ENCODE measurements at places on chromosomes 2 and 18.

- no peak for DNase-seq
Observed at GRCh38 chr2:39107724-39108273, 13.1 kb downstream of the SOS1 start.

GRCh38 chr18:1513519-1513918 lies 608.8 kb downstream of the ADCYAP1 start:
- no peak for DNase-seq

- no peak for DNase-seq
Observed at GRCh38 chr2:46964835-46965560, 49.4 kb upstream of the MCFD2 start.

DNA sequence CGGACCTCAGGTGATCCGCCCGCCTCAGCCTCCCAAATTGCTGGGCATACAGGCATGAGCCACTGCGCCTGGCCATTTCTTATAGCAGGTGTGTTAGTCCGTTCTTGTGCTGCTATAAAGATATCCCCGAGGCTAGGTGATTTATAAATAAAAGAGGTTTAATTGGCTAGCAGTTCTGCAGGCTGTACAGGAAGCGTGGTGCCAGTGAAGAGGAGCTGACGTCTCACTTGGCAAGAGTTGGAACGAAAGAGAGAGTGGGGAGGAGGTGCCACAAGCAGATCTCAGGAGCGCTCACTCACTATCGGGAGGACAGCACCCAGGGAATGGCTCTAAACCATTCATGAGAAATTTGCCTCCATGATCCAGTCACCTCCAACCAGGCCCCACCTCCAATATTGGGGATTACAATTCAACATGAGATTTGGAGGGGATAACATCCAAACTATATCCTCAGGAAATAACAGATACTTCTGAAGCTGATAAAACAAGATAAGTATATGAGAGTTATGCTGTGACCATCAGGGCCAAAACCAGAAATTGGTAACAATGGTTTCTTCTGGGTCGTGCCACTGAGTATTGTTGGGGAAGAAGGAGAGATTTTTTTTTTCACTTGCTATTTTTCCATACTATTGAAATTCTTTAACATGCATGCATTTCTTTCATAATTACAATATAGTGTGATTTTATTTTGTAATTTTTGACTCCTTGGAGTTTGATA lies 7.4 kb upstream of the RMC1 start:
- DNase-seq: no peak

- no peak for DNase-seq
Observed at GRCh38 chr2:189213250-189213649, 33.7 kb upstream of the COL5A2 start.

- DNase-seq: no peak
Observed at GRCh38 chr2:234178330-234179030, 128.0 kb downstream of the SPP2 start.

DNA sequence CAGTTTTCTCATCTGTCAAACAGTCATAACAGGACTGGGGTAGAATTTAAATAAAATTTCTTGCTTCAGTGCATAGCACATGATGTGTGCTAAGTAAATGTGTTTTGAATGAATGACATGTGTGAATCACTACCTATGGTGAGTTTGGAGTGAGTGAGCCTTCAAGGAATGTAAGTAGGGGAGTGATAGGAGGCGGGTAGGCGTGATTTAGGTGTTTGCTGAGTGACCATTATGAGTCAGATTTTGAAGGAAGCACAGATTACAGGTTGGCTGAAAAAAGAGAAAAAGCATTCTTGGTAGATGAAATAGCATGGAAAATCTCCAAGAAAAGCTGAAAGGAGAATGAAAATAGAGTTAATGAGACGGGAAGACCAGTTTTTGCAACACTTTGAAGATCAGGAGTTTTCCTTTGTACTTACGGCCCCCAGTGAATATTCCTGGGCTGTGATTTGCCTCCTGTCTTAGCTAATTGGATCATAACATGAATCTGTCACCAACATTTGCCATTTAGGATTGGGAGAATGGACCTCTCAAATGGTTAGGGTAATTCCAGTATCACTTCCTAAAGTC lies 136.9 kb upstream of the GATA6 start:
- DNase-seq: no peak

DNA sequence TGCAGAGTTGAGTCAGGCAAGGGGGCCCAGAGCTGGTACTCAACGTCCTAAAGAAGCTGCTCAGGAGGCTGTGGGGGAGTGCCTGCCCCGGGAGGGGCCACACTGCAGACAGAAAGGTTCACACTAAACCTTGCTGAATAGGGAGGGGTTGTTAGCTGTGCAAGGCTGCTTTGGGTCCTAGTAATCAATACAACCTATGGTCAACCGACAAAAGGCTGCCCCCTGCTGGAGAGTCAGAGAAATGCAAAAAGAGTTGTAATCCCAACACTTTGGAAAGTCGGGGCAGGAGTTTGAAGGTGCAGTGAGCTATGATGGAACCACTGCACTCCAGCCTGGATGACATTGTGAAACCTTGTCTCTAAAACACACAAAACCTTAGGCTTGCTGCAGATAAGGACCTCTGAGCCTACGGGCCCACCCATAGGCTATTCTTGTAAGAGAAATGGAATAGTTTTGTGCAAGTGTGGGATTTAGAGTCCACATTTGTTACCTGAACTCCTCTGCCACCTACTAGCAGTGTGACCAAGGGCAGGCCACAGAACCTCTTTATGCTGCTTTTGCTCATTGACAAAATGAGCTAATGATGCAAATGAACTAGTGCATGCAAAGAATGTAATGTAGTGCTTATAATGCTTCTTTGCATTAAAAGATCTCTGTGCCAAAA lies 81.5 kb downstream of the PRPF40A start:
- peak; percentile 74 for DNase-seq

DNA sequence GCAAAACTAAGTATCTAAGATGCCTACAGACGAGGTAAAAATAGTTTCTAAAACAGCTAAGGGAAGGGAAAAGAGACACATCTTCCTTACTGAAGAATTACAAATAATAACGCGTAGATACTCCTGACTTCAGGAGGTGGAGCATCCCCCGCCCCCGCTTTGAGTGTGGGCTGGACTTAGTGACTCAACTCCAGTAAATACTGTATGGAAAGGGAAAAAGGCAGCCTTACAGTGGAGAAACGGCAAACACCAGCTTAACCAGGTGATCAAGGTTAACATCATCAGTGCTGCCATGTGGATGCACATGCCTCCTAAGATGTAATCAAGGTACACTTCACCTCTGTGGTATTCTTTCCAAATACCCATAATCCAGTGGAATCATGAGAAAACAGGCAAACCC lies 47.9 kb downstream of the HADHB start:
- no peak for DNase-seq
